Amygdala (tissue), 56 donors: ENCODE measurements at places on chromosomes 7 and 10.

DNA sequence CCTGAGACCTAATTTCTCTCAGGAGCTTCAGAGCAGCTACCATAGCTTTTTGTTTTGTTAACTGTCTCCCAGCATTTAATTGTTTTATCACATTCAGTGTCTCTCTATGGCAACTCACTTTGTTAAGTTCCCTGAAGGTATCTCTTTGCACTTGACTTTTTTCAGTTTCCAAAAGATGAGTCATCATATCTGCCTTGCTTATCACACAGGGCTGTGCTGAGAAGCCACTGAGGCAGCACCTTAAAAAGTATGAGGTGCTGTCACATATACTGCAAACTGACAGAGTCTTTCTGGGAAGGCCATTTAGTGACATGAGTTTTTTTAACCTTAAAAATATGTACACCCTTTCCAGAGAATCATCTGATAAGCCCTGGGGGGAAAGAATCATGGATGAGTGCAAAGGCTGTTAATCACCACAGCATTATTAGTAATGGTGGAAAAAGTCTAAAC lies 56.8 kb downstream of the PPP1R3C start:
- no peak for DNase-seq

- no peak for DNase-seq
These were observed 14.2 kb upstream of the DYNC1I1 start for GRCh38 chr7:95758187-95758586.

- DNase-seq: no peak
These were observed 51.5 kb downstream of the CCDC71L start for GRCh38 chr7:106609416-106609815.

GRCh38 chr10:119290301-119291048 lies 83.1 kb downstream of the GRK5 start:
- DNase-seq: no peak

DNA sequence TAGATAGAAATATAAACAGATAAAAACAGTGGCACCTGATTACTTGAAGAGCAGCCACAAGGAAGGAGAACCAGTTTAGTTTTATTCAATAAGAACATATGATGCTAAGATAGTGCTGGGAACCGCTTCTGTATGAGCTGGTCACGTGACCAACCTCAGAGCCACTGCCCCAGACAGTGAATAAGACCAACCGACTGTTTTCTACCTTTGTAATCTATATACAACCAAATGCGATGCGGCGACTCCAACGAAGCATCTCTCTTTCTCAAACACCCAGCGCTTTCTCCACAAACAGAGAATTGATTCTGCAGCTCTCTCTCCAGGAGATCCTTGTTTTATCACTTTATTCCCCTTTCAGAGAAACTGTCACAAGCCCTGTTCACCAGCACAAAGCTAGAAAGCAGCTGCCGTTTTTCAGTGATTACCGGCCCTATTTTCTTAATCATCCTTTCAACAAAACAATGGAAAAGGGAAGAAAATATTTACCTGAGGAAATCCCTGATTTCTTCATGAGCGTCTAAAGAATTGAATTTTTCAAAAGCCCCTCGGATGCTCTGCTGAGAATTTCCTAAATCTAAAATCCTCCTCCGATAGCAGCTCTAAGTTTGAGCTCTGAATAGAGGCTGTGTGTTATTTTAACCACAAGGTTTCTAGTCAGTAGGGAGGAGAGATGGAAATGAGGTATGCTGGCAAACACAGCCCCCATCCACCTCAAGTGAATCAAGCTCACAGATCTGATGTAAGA lies 55.7 kb upstream of the JCAD start:
- DNase-seq: no peak

- DNase-seq: peak; percentile 31
These were observed 3.2 kb downstream of the SFMBT2 start for GRCh38 chr10:7407368-7408290.

GRCh38 chr7:17037356-17037755 lies 155.6 kb upstream of the AGR3 start:
- DNase-seq: no peak

- no peak for DNase-seq
These were observed 60.7 kb upstream of the ZNF746 start for GRCh38 chr7:149558149-149558861.

- peak; percentile 60 for DNase-seq
These were observed 29.7 kb downstream of the TRIM8 start for GRCh38 chr10:102673819-102674511.

DNA sequence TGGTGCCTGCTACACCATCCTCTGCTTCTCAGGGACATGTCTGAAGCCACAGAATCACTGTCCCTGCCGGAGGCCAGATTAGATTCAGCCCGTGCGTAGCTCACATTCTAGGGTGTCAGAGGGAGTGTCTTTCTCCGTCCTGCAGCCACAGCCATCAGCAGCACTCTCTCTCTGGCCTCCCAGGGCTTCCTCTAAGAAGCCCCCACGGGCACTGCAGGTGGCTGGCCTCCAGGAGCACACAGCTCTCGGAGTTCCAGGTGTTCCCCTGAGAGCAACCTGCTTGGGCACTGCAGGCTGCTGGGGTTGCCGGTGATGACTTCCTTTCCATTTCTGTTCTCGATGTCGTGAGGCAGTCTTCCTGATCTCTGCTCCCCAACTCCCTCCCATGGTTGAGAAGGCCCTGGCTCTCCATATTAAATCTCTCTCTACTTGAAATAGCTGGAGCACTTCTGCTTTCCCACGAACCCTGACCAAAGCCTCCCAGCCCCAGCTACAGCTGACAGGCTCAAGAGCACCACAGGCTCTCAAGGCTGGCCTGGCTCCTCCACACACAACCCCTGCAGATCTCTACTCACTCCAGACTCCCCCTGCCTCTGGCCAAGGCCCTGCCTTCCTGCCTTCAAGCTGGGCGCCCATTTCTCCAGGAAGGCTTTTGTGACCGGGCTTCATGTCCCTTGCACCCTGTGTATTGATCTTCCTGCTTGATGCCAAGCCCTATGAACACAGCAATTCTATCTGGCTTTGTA lies 49.0 kb upstream of the TMEM72 start:
- no peak for DNase-seq

- DNase-seq: no peak
These were observed 324.6 kb upstream of the IGFBP3 start for GRCh38 chr7:46245586-46246111.

GRCh38 chr7:80748363-80749042 lies 110.1 kb downstream of the CD36 start:
- DNase-seq: no peak

DNA sequence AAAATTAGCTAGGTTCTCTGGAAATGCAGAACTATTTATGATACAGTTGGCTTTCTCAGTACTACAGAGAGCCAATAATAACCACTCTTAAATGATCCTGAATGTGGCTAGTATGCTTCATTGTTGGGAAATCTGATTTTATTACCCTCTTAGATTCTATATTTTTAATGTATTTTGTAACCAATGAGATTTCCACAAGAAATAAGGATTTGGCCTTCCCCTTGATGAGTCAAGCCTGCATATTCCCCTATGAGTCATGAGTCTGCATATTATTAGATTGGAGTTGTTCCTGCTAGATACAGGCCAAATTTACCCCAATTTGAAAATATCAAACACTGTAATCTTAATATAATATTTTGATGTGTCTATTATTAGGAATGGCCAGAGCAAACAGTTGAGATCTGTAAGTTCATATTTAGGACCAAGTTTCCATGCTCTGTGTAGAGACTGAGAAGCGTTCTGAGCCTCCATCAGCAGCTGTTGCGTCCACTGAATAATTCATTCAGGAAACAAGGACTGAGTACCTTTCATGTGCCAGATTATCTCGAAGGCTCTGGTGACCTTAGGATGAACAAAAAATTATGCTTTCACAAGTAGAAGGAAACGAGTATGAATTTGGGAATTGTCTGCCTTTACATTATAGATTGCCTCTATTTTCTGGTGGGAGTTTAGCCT lies 793.4 kb downstream of the NRG3 start:
- DNase-seq: no peak

DNA sequence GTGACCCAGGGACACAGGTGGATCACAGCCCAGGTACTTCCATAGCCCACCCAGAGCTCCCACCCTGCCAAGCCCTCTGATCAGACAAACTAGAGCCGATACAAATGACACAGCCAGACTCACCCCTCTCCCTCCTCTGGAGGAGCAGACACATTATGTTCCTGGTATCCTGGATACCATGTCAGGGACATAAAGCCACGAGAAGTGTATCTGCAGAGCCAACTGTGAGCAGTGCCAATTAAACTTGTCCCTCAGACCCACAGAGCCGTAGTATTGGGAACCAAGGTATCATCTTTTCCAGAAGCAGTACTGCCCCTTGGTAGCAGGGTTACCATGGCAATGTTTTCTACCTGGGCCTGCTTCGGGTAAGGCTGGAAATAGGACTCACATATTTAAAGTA lies 47.3 kb upstream of the CPXM2 start:
- no peak for DNase-seq

DNA sequence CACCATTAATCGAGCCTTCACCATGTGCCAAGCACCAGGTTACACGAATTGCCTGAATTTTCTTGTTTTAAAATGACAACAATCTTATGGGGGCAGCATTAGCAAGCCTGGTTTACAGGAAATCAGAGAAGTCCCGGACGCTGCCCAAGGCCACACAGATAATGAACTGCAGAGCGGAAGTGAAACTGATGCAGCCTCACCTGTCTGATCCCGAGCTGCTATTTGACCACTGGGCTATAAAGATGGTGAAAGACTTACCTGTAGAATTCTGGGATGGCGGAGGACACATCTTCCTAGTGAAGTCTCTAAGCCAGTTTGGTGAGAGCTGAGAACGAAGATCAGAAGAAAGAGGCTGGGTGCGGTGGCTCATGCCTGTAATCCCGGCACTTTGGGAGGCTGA lies 21.7 kb upstream of the GALNTL5 start:
- DNase-seq: no peak

DNA sequence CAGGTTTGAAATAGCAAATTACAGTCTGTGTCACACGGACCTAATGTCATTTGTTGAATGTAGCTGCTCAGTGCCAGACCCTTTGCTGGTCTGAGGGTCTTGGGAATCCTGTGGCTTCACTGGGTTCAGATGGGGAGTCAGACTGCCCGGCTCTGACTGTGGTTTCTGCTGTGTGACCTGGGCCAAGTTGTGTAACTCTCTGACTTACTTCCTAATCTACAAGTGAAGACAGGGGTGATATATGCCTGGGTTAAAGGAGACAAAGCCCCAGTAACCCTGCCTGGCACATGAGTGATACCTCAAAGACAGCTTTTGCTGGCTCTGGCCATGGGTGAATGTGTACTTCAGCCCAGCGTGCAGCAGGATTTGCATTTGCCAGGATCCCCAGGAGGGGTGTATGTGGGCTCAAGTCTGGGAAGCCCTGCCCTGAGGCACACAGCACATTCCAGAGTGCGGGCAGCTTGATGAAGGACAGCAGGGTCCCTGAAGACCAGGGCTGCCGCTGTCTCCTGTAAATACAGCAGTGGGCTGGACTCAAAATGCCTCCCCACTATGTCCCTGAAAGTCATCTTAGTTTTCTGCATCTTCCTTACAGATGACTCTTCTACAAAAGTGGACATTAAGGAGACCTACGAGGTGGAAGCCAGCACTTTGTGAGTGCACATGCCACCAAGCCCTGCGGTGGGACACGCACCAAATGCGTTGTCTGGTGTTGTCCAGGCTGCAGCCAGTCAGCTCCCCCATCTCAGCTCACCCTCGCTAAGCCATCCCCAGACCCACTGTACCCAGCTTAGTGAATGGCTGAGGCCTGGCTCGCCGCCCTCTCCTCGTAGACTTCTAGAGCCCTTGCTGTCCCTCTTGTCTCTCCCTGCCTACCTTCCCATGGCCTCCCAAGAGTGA lies 16.4 kb downstream of the NACAD start:
- DNase-seq: no peak

GRCh38 chr7:23105086-23105643 lies 420 bp upstream of the KLHL7 start:
- DNase-seq: no peak

GRCh38 chr10:16117305-16117695 lies 257.0 kb upstream of the MINDY3 start:
- no peak for DNase-seq

DNA sequence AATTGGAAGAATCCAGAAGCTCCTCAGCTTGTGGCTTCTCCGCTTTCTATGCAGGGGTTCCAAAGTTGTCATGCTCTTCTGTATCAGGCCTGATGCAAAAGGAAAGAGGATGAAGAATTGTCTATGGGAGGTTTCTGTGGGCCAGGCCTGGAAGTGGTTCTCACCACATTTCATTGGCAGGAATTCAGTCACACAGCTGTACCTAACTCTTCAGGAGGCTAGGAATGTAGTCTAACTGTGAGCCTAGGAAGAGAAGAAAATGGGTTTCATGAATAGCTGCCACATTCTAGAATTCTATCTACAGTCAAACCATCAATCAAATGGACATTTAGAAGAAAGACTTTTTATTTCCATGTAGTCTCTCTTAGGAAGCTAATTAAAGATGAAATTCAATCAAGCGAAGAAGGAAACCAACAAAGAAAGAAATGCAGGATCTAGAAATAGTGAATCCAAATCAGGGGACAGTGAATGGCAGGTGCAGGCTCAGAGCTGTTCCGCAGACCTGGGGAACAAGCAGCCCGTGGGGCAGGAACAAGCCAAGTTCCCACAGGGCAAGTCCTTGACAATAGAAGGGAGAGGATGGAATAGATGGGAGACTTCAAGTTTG lies 25.4 kb upstream of the USP6NL start:
- DNase-seq: no peak

GRCh38 chr7:96016056-96016586 lies 243.8 kb downstream of the DYNC1I1 start:
- no peak for DNase-seq

- DNase-seq: peak; percentile 78
These were observed 23.6 kb upstream of the ADCYAP1R1 start for GRCh38 chr7:31028417-31028992.

GRCh38 chr10:98285416-98285815 lies 17.4 kb upstream of the LOXL4 start:
- DNase-seq: no peak

DNA sequence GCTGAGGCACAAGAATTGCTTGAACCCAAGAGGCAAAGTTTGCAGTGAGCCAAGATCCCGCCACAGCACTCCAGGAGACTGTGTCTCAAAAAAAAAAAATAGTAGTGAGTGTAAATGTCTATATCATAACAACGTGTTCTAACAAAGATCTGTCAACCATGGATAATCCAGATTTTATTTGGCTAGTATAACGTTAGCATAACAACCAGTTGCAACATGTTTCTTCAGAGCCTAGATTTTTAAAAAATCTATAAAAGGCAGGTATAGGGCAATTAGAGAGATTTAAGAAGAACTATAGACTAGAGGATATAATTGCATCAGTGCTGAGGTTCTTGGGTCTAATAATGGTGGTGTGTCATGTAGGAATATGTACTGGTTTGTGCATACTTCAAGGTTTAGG lies 30.5 kb downstream of the DLG5 start:
- DNase-seq: no peak

DNA sequence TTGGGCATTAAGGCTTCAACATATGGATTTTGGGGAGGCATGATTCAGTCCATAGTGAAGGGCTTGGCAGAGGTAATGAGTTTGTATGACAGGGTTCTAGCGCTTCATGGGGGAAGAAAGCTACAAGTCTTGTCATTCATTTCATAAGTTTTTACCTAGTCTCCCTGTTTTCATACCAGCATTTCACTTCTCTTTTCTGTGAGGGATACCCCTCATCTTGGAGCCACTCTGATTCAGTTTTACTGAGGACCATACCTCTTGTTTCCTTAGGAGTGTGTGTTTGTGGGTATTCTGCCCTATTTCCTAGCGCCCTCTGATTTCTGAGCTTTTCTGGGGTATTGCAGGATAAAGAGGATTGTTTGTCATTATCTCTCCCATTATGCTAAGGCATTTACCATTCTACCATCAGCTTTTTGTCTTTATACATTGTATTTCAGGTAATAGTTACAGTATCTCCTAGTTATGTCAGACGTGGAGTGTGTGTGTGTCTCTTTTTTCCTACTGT lies 6.8 kb downstream of the RSBN1L start:
- no peak for DNase-seq
